ENCODE measurements at places on chromosomes 5 and 9.
A peak's percentile ranks its signal among the peaks of the same experiment; 100 is the strongest.

DNA sequence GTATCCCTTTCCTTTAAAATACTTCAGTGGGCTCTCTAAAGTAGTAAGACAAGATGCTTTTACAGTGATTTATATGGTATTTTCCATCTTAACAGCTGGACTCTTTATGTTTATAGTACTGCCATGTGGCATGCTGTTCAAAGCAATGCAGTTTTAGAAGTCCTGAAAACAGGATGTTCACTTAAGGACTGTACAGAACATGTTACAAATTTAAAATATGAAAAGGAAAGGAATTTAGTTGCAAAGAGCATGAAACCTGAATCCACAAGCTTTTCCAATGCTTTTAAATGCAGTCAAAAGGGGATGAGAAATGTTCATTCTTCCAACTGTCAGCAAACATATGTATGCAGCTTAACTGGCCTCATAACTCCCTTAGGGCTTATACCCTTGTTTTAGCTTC lies 580.2 kb downstream of the EFNA5 start:
- DNase-seq, result no peak

- peak; percentile 100 for DNase-seq
Measured at GRCh38 chr9:8095672-8096086, 296.1 kb upstream of the DMAC1 start.

DNA sequence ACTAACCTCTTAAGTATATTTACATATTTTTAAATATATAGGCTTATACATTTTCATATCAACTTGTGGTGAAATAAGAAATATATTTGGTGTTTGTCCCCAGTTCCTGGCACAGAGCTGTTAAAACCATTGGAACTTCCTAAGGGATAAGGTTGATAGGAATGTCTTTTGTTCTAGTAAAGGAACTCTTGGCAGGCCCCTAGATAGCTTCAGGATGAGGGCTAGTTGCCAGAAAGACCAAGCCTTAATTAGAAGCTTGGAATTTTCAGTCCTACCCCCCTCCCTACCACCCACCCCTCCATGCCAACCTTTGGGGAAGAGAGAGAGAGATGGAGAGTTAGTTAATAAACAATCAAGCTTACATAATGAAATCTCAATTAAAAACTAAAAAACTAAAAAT lies 638.6 kb upstream of the ACO1 start:
- no peak for DNase-seq

DNA sequence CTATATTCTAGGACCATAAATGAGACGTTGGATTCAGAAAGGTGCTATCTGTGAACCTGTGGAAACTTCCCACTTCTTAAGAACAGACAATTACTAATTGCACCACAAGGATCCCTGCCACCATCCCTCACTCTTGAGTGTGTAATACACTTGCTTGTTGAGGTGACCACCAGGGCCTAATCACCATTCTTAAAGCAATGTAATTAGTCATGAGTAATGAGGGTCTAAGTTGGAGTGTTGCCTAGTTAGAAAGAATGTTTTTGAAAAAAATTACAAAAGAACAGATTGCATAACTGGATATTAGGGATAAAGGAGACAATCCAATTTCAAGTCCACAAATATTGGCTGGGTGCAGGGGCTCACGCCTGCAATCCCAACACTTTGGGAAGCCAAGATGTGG lies 56.9 kb upstream of the TRIO start:
- no peak for DNase-seq

DNA sequence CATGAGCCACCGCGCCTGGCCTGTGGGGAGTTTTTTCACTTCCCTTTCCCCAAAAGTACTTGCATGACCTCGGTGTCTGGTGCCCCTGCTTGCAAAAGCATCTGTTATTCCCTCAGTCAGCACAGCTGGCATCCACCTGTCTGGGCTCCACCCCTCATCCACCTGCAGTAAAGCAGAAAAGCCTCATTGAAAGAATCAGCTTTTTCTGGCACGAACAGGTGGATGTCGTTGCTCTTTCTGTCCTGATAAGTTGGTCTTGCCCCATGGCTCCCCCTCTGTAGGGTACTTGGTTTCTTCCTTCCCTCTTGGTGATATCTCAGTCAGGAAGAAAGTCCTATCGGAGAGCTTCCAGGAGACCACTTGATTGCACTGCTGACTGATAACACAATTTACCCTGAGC lies 37.4 kb downstream of the WWC1 start:
- peak; percentile 15 for DNase-seq

GRCh38 chr5:164481270-164481669 lies 975.9 kb downstream of the MAT2B start:
- no peak for DNase-seq

DNA sequence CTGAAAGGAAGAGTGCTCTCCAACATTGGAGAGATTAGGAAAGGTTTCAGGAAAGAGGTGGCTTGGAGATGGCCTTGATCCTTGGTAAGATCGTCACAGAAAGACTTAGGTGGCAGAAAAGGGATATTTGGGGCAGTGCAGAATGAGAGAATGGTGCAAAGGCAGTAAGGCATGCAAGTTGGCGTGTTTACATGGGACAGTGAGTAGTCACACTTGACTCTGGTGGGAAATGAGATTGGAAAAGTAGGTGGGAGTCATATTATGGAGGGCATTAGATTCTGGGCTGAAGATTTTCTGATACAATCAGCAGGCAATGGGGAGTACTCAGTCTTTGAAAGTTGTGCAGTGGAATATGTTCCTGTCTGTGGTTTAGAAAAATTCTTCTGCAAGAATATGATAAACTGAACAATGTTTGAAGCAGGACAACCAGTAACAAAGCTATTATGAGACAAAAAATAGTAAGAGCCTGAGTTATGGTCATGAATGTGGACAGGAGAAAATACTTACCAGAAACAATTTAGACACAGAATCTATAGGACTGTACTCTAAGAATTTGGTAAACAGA lies 76.2 kb upstream of the ANKRD55 start:
- no peak for DNase-seq

DNA sequence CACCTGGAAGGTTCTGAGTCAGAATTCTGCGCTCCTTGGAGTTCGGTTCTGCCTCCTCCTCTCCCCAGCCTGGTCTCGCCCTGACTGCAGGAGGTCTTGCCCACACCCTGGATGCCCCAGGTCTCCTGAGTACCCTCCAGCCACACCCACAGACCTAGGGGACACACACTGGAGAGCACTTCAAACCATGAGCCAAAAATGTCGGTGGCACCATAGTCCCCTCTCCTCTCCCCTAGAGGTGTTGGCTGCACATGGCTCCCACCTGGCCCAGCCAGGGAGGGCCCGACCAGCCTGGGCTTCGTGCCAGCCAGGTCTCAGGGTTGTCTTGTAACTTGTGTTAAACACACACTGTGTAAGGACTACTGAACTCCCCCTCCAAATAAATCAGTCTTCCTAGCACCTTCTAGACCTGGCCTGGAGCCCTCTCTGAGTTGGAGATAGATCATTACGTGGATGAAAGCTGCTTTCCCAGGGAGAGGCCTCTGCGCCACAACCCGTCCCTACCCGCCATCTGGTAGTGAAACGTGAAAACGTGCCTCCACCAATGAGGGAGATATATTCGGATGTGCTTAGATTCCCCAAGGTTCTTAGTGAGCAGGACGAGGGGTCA lies 49.9 kb upstream of the CTSL start:
- no peak for DNase-seq

DNA sequence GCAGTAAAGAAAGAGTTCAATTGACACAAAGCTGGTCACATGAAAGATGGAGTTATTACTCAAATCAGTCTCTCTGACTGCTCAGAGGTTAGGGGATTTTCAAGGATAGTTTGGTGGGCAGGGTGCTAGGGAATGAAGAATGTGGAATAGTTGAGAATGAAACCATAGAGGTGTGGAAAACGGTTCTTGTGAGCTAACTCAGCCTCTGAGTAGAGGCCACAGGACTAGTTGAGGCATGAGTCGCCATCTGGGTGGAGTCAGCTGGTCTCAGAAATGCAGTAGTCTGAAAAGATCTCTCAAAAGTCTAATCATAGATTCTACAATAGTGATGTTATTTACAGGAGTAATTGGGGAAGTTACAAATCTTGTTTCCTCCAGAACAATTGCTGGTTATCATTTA lies 178.9 kb upstream of the SPEF2 start:
- DNase-seq, result no peak

DNA sequence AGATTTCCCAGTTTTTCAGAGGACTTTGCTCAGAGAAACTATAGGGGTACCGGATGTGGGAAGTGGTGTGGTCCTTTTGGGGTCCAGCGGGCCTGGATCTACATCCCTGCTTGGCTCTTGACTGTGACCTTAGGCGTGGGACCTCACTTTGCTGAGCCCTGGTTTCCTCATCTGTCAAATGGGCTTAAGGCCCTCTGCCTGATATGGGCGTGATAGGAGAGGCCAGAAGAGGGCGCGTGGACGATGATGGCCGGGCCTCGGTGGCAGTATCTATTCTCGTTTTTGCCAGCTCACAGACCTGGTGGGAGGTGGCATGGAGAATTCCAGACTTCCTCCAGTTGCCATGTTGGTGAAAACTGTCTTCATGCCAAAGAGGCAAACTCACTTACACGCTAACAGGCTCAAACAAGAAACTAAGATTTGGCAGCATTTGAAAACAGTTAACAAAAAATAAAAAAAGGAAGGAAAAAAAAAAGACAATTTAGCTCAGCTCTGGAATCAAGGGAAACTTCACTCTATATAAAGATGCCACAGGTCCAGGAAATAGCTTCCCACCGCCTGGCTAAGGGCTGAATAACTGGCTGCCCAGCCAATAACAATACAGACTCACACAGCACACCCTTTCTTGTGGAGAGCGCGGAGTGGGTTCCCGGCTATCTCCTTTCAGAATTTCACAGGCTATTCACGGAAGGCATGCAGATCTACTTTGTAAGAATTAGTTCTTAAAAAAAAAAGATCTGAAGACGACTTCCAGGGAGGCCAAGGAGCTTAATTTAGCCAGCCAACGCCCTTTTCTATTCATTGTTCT lies 1.7 kb downstream of the SH3PXD2B start:
- DNase-seq, result no peak

DNA sequence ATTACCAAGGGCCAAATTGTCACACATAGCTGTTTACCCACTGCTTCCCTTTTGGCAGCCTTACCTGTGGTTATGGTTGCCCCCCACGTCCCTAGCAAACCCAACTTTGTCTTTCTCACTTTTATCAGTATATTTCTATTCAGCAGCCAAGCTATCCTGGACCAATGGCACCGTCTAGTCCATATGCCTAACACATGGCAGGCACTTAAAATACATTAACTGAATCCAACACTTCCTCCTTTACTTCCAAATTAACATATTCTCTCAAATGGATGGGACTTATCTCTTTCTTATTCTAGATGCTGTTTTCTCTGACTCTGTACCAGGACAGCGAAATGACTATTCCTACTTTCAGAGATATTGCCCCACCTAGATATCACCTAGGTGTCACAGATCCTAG lies 50.9 kb upstream of the SLC44A1 start:
- no peak for DNase-seq

- peak; percentile 19 for DNase-seq
Measured at GRCh38 chr9:121483049-121483448, 16.6 kb downstream of the GGTA1 start.

Data from NCI-H1092 treated with DMSO at 0.1 percent for 48 hours (cell line).